ENCODE measurements at places on chromosomes 13 and 19. TPM values are rescaled to one million over a fixed set of nuclear protein-coding genes. Genes with fewer than 3 reads are reported as not detected.
A peak's percentile ranks its signal among the peaks of the same experiment; 100 is the strongest.

The LRRC4B gene
- total RNA-seq, result 3.0 TPM

The APOC1 gene
- 44.8 TPM for total RNA-seq

The KLK7 gene
- not detected for total RNA-seq

The SKA3 gene
- total RNA-seq, result 7.9 TPM

The NTF4 gene
- total RNA-seq, result not detected

The GJA3 gene
- total RNA-seq, result not detected

The IZUMO1 gene
- 3.3 TPM for total RNA-seq

The ACP7 gene
- total RNA-seq, result 0.46 TPM

The RFXANK gene
- 131 TPM for total RNA-seq

The CABP5 gene
- total RNA-seq, result not detected

The BEST2 gene
- total RNA-seq, result not detected

The RYR1 gene
- 1.3 TPM for total RNA-seq

The CBY2 gene
- total RNA-seq, result not detected

The THSD1 gene
- 346 TPM for total RNA-seq

The KPNA3 gene
- total RNA-seq, result 50.3 TPM

The PTH2 gene
- total RNA-seq, result not detected

The CGB5 gene
- not detected for total RNA-seq

The SMIM44 gene
- not detected for total RNA-seq

The IRS2 gene
- total RNA-seq, result 16.4 TPM

The ZSWIM4 gene
- total RNA-seq, result 43.7 TPM

The FKRP gene
- 22.7 TPM for total RNA-seq

- no peak for DNase-seq
Measured at GRCh38 chr13:78787190-78787589, 128.2 kb upstream of the OBI1 start.

- DNase-seq, result no peak
Measured at GRCh38 chr13:78607409-78608251, 4.3 kb upstream of the POU4F1 start.

- no peak for DNase-seq
Measured at GRCh38 chr13:35723053-35723461, 246.6 kb upstream of the MAB21L1 start.

DNA sequence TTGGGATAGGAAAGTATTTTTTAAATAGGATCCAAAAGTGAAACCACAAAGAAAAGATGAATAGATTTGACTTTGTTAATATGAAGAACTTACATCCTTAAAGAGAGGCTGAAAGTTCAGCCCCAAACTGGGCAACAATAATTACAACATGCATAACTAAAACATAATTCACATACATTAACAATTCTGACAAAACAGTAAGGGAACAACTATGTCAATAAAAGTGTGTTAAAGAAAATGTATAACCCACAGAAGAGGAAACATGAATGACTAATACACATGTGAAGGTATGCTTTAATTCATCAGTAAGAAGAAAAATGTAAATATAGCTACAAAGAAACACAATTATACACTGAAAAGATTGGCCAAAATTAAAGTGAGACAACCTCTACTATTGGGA, 1597.6 kb upstream of the MIR17HG start:
- DNase-seq, result no peak

GRCh38 chr13:39586151-39586550, 16.8 kb downstream of the LHFPL6 start:
- no peak for DNase-seq

- no peak for DNase-seq
Measured at GRCh38 chr19:10102787-10103236, 334 bp upstream of the ANGPTL6 start.

- DNase-seq, result no peak
Measured at GRCh38 chr13:58207501-58207900, 576.0 kb downstream of the PCDH17 start.

DNA sequence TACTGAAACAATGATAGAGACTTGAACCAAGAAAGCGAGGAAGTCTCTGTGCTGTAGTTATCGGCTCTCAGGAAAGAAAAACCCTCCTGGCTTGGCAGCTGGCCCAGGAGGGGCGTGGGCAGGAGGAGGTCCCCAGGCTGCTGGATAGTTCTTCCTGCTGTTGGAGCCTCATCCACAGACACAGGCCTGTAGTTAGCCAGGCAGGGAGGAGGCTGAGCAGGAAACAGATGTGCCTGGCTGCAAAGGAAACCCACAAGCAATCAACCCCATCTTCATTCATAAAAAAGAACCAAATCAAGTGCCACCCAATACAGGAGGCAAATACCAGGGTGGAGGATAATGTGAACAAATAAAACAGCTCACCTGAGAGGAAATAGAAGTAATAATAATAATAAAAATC, 86.2 kb downstream of the IRS2 start:
- DNase-seq, result peak; percentile 80

- no peak for DNase-seq
Measured at GRCh38 chr13:92158346-92158745, 759.9 kb downstream of the GPC5 start.

DNA sequence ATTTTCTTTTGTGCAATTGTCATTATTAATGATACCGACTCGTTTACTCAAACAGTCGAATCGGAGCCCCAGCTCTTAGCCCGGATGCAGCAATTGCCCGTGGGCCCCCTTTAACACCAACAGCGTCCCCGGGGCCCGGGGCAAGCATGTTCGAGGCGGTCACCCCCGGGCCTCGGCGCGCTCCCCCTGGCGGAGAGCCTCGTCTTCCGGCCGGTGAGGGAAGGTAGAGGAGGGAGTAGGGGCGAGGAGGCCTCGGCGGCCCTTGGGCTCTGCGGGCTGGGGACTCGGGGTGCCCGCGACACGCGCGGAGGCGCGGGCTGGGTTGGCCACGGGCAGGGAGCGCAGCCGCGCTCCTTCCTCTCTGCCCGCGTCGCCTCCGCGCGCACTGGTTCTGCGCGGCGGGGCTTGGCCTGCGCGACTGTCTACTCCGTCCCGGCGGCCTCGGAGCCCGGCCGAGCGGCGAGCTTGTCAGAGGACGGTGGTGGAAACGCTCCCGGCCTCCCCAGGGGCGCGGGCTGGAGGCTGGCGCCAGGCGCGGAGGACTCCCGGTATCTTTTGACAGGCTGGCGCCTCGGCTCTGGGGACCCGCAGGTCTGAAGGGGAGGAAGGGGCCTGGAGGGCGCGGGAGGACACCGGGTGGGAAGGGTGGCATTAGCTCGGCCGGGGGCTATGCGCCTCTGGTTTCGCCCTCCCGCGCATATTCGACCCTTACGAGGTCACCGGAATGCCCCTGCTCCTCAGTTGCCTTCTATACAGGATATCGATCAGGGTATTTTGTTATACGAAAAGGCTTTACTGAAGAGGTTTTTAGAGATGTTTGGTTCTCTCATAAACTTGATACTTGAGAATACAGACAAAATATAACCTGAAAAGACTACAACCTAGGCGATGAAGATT, 1.5 kb downstream of the BIVM start:
- DNase-seq, result peak; percentile 91

DNA sequence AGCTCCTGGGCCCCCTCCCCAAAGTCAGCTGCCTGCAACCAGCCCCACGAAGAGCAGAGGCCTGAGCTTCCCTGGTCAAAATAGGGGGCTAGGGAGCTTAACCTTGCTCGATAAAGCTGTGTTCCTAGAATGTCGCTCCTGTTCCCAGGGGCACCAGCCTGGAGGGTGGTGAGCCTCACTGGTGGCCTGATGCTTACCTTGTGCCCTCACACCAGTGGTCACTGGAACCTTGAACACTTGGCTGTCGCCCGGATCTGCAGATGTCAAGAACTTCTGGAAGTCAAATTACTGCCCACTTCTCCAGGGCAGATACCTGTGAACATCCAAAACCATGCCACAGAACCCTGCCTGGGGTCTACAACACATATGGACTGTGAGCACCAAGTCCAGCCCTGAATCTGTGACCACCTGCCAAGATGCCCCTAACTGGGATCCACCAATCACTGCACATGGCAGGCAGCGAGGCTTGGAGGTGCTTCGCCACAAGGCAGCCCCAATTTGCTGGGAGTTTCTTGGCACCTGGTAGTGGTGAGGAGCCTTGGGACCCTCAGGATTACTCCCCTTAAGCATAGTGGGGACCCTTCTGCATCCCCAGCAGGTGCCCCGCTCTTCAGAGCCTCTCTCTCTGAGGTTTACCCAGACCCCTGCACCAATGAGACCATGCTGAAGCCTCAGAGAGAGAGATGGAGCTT, 4.7 kb upstream of the CEACAM5 start:
- no peak for DNase-seq

DNA sequence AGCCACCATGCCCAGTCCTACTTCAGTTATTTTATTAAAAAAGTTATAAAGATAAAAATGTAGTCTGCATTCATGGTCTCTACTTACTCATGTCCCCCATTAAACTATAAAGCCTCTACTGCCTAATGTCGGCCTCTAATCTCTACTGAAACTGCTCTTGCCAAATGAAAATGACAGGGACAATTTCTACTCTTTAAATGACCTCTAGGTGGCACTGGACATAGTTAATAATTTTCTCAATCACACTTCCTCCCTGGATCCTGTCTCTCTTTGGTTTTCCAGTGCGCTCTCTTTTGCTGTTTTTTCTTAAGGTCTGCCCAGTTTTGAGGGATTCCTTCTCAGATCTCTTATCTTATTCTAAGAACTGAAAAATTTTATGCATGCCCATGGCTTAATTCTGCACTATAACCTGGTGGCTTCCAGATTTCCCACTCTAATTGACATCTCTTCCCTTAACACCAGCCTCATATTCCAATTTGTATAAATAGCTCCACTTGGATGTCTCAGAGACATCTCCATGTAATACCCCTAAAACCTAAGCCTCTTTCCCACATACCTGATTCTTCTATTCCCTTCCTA, 54.3 kb downstream of the MTMR6 start:
- DNase-seq, result no peak

DNA sequence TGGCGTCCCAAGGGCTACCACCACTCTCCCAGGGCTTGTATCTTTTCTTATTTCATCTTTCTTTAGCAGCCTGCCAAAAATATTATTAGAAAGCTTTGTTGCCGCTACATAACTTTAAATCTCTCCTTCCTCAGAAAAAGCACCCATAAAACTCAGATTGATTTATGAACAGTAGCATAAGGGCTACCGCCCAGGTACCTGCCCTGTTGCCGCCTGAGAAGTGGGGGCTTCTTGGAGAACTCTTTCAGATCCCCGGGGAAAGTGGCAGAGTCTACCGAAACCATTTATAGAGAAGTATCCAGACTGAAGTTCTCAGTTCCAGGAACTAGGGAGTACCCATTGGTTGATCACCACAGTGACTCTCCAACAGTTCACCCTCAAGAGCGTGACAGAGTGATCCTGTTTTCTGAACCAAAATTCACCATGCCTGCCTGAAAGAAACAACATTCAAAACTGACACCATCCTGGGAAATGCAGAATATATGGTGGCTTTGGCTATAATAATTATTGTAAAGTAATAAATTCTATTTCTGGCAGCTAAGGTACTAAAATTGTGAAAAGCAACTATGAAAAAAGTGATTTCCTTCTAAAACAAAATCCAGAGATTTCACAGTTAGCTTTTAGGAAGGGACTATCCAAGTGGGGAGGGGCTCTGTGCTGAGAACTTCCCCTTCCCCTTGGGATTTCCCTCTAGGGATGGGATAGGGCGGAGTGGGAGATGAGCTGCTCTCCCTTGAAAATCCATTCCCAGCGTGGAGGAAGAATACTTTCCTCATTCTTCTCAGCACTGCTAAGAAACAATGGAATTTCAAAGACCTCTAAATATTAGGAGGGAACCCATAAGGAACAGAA, 877 bp upstream of the N4BP2L1 start:
- no peak for DNase-seq

GRCh38 chr13:30806784-30807183, 71.4 kb downstream of the ALOX5AP start:
- DNase-seq, result no peak

- DNase-seq, result no peak
Measured at GRCh38 chr13:84931264-84931663, 868.0 kb downstream of the SLITRK6 start.

- DNase-seq, result no peak
Measured at GRCh38 chr13:48562296-48563066, 29.6 kb upstream of the RCBTB2 start.

- DNase-seq, result no peak
Measured at GRCh38 chr19:21622920-21623319, 117.5 kb downstream of the ZNF429 start.

- DNase-seq, result no peak
Measured at GRCh38 chr13:48400090-48400694, 12.7 kb downstream of the LPAR6 start.

- DNase-seq, result no peak
Measured at GRCh38 chr13:100300708-100301107, 211.8 kb downstream of the PCCA start.

GRCh38 chr13:113123226-113124201, 915 bp downstream of the F10 start:
- DNase-seq, result peak; percentile 38

GRCh38 chr13:30696278-30697176, 38.8 kb upstream of the ALOX5AP start:
- DNase-seq, result peak; percentile 29

- no peak for DNase-seq
Measured at GRCh38 chr13:24288870-24289269, 20.5 kb upstream of the C1QTNF9 start.

DNA sequence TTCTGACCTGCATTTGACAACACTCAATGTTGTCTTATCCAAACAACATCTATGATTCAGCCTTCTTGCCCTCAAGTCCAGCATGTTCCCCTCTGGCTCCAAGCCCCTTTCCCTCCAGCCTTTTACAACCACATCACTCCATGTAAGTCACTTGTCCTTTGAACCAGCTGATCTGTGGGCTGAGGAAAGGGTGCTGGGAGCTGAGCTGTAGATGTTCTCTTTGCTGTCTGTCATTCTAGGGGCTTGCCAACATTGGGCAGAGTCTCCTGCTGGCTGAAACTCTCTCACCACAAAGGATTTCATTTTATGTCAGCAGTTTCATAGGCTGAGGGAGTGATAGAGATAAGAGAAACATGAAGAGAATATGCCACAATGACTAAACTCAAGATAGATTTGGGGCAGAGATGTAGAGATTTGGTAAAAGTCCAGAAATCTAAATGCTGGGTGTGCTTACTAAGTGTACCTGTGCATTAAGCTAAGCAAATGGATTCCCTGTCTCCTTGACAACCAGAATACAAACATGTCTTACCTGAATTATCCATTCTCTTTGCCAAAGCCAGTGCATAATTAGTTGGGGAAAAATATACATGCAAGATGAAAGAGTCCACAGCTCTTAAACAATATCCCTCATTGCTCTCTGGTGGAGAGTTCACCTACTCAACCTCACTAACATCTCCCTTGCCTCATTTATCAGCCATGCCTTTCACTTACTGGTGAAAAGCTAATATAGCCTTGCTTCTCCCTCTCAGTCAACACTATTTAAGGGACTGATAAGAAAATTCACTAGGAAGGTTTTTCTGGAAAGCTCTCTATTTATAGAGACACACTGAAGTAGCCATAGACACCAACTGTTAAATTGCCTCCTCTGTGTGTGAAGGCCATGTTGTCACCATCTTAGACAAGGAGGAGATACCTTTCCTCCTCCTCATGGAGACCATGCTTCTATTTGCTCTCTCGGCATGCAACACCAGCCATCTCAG, 175.5 kb upstream of the SERP2 start:
- no peak for DNase-seq

DNA sequence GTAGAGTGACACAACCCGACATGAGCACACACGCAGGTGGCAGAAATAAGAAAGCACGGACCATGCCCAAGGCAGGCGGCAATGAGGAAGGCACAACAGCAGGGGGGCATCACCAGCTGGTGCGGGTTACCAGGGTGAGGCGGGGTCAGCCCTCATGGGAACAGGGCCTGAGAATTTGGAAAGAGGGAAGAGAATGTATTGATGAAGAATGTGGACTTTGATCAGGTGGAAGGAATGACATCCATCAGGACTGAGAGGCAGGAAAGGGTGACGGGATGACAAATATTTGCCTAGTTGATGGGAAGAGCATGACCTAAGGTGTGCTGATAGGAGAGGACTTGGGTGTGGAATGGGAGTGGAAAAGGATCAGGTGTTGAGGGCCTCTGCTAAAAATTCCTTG, 177.5 kb downstream of the ABCC4 start:
- no peak for DNase-seq

All from endothelial cell (in vitro differentiated cells).